ENCODE measurements at places on chromosomes 16 and 17. TPM values are rescaled to one million over a fixed set of nuclear protein-coding genes. Genes with fewer than 3 reads are reported as not detected.

DNA sequence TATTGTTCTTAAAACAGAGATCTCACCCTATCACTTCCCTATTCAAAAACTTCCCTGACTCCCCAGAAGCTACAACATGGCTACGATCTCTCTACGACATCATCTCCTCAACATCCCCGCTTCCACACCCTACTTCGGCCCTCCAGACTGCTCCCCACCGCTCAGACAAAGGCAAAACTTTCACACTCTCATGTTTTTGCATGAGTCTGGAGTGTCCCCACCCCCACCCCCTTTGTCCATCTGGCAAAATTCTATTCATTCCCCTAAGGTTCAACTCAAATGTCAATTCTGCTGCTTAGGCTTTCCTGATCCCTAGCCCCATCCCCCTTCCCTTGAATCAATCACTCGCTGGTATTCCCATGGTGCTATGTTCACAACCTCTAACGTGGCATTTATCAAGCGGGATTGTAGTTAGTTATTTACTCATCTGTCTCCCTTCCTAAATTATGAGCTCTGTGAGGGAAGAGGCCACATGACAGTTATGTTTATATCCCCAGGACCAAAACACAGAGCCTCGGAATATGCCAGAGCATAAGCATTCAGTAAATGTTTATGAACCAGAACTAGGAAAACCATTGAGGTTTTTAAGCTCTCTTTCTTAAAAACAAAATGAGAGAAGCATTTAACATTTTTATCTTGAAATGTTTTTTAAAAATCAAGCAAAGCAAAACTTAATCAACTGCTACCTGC, 55.9 kb downstream of the STX8 start:
- no peak for DNase-seq

GRCh38 chr17:75540923-75541503, 15.5 kb downstream of the LLGL2 start:
- no peak for DNase-seq

Gene HOXB7
- 3.3 TPM for total RNA-seq

Gene PPP1R27
- not detected for total RNA-seq

Gene RGS11
- total RNA-seq: under 0.01 TPM

DNA sequence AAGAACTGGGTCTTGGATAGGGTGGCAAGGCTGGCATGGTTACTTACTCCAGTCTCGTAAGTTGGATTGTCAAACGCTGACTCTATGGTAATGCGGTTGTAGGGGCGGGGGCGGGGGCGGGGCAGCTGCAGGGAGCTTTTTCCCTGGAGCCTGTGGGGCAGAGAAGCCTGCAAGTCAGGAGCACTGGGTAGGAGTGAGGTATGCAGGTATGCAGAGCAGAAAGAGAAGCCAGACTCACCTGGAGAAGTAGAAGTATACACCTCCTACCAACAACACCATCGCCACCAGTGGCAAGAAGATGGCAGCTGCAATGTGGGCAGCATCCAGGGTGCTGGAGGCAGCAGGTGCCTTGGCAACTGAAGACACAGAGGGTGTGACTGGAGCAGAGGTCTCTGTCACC, 4.8 kb upstream of the PHF12 start:
- DNase-seq: no peak

- no peak for DNase-seq
Measured at GRCh38 chr17:75516619-75517296, 430 bp downstream of the TSEN54 start.

GRCh38 chr16:79589601-79590102, 10.9 kb downstream of the MAF start:
- no peak for DNase-seq

DNA sequence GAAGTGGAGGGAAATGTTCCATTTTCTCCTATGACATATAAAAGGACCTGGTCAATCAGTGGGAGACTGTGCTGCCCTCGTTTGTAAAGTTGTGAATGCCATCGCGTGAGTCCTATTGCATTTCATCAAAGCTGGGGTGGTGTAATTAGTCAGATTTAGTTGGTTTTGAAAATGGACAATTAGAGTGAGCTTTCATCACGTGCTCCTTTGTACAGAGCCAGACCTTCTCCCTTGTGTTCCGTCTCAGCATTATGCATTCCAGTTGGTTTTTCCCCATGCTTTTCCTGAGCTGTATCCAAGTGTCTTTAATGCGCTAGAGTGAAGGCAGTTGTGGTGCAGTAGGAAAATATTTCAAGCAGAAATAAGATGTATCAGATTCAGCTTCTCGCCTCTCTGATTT, 10.4 kb downstream of the SEC14L1 start:
- DNase-seq: no peak

GRCh38 chr17:77332981-77333685, 192.4 kb downstream of the SEC14L1 start:
- peak; percentile 92 for DNase-seq

- no peak for DNase-seq
Measured at GRCh38 chr16:3183445-3184139, 4.4 kb upstream of the OR1F1 start.
